D721Med (cell line): ENCODE measurements at places on chromosomes 5 and 9.

- DNase-seq = no peak
Observed at GRCh38 chr5:146726020-146726419, 152.5 kb downstream of the PPP2R2B start.

GRCh38 chr5:108266242-108266641 is 115.7 kb downstream of the FBXL17 start:
- DNase-seq = no peak

DNA sequence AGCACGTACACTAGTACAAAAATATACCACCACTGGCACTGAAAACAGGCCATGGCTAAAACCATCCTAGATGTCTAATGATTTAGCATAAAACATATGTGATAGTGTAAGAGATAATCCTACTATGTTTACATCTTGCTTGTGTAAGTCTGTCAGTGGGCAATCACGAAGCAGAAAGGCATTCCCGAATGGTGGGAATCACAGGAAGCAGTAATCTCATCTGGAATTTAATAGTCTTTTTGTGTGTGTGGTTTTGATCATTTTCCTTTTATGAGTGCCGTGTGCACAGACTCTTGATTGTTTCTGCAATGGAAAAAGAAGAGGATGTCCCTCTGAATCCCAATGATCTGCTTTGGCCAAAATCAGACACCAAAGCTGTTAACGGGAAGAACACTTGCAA is 200.5 kb downstream of the EBF1 start:
- DNase-seq = no peak

- no peak for DNase-seq
Observed at GRCh38 chr9:71721855-71722254, 46.5 kb downstream of the CEMIP2 start.

DNA sequence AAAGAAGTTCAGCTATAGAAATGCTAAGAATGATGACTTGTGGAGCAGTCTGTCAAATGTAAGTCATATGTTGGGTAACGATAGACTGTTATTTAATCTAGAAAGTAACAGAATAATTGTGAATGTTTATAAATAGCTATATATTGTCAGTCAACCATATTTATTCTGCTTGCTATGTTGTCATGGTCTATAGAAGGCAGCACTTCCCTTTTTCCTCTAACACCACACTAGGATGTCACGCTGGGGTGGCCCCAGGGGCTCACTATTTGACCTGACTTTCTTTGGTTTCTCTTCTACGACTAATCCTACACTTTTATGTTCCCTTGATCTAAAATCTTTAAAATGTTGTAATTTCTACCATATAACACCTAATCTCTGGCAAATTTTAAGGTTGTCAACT is 20.5 kb downstream of the ERAP2 start:
- no peak for DNase-seq

DNA sequence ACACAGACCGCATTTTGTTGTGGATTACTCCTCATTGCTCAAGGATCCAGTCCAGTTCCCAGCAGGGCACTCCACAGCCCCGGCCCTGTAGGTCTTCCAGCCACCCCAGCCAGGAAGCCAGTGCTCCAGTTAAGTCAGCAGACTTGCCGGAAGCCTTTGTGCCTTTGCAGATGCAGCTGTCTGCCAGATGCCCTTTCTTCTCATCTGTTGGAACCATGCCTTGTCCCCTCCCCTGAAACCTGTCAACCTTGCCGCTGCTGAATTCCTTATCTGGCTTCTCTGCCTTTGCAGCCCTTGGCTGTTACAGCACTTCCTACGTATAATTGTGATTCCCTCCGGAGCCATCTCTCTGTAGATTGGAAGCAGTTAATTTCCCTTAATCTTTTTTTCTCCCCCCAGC is 28.4 kb downstream of the PSAT1 start:
- no peak for DNase-seq

DNA sequence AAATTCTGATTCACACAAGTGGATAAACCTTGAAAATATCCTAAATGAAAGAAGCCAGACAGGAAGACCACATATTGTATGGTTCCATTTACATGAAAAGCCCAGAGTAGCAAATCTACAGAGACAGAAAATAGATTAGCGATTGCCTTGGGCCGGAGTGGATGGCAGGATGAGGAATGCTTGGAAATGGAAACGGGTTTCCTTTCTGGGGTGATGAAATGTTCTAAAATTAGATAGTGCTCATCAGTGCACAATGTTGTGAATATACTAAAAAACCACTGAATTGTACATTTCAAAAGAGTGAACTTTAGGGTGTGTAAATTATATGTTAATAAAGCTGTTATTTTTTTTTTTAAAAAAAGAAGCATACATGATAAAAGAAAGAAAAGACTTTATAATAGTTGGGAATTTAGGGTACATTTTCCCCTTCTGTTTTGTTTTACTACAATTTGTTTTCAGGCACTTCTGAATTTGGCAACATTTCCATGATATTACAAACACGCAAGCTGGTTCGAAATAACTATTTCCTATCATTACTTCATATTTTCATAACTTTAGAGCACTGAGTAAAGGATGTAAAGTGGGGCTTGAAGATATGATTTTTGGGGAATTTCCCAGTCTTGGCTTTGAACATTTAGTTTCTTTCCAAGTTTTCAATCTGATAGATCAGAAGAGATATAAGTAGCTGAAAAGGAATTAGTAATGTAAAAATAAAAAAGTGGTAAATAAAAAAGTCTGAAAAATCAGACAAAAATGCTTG is 23.9 kb downstream of the SLC35A4 start:
- no peak for DNase-seq

GRCh38 chr9:133873009-133873408 is 119.1 kb downstream of the VAV2 start:
- no peak for DNase-seq

- no peak for DNase-seq
Observed at GRCh38 chr5:169417676-169418075, 116.7 kb upstream of the SLIT3 start.

- no peak for DNase-seq
Observed at GRCh38 chr9:93654351-93654961, 78.1 kb downstream of the PHF2 start.

DNA sequence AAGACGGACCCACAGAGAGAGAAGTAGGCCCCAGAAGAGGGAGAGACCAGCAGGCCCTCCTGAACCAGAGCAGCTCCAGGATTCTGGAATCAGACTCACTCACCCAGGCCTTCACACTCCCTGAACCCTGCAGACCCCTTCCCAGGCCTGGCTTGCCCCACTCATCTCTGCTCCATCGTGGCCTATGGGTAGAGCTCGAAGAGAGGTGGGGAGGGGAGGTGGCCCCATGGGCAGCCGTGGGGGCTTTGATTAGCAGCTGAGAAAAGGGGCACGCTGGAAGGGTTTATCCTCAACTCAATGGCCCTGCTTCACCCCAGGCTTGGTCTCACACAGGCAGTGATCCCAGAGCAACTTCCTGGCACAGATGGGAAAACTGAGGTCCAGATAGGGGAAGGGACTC is 613 bp downstream of the MYMK start:
- no peak for DNase-seq

GRCh38 chr5:181241393-181241975 is 2.2 kb downstream of the RACK1 start:
- DNase-seq = no peak

DNA sequence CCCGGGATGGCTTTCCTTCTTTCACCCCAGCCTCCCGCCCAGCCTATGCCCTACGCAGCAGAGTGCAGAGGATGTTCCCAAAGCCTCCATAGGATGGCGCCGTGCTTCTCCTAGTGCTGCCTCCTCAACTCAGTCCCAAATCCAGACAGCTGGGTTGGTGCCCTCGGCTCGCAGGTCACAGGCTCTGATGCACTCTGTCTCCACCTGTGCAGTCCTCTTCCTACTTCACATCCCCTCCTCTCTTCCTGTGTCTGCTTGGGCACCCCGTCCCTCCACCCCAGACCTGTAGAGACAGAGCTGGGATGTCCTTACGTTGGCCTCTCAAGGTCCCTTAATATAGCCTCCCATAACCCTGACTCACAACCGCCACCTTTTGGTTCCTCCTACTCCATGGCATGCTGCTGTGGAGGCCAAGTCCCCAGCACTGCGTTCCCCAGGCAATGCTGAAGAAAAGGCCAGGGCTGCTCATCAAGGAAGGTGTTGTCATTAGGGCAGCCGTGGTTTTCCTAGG is 314.4 kb downstream of the GADD45G start:
- DNase-seq = no peak

DNA sequence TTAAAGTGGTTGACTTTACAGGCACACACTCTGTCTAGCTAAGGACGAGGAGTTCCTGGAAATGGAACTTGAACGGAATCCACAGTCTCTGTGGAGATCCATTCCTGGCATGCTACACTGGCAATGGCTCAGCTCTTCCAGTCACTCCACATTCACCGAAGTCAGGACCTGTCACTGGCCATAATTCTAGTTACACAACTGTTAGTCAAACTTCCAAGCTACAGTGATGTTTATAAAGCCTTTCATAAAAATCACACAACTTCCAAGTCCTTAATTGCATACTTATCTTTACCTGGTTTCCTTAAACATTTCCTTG is 15.7 kb downstream of the CDC14B start:
- DNase-seq = no peak

DNA sequence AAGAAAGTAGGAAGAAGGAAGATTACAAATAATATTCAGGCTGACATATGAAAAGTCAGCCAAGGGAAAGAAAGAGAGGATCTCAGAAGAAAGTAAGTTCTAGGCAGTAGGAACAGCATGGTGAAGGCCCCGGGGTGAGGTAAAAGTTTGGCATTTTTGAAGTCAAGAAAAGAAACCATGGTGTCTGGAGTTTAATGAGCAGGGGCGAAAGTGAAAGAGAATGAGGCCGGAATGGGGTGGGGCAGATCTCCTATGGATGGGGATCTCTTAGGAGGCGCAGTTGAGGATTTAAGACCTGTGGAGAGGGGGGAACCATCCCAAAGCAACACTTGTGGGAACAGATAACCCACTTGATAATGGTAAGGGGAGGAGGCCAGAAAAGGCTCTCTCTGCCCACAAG is 42.3 kb upstream of the SMAD5 start:
- no peak for DNase-seq

- DNase-seq = no peak
Observed at GRCh38 chr5:119420169-119420568, 32.1 kb upstream of the HSD17B4 start.

DNA sequence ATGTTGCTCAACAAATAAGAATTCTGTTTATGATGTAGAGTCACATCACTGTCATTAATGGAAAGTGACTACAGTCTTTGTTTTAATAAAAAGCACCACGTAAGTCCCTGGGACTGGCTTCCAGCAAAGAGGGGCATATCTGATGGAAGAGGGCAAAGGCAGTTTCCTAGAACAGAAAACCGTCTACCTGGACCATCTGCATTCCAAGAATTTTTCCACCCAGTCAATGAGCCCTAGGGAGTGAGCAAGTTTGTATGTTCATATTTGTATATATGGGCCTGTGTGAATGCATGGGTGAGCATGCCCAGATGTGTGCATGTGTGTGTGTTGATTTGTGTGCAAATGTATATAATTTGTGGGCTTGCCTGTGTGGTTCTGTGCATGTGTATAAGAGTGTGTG is 156.8 kb upstream of the SEMA6A start:
- no peak for DNase-seq

GRCh38 chr9:3285365-3286161 is 240.2 kb downstream of the RFX3 start:
- DNase-seq = no peak

- no peak for DNase-seq
Observed at GRCh38 chr9:126125577-126125976, 201.1 kb upstream of the MVB12B start.

- DNase-seq = no peak
Observed at GRCh38 chr5:112346411-112347044, 72.5 kb downstream of the EPB41L4A start.

- DNase-seq = no peak
Observed at GRCh38 chr5:103066326-103066725, 53.6 kb downstream of the GIN1 start.
